ENCODE measurements at places on chromosomes 2 and 18.

DNA sequence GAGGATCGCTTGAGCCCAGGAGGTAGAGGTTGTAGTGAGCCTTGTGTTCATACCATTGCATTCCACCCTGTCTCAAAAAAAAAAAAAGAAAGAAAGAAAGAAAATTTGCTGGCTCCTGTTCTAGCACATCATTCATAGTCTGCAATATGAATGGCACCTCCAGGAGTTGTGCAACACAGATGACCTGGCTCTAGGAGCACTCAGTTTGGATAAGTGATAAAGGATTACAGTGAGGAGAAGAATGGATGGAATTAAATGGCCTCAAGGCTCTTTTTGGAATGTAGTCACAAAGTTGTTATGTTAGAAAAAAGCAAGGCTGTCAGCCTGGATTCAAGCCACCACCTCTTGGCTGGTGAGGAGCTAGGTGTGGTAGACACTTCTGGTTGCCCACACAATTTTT lies 21.5 kb upstream of the SPRED2 start:
- DNase-seq = no peak

GRCh38 chr18:21479721-21480120 lies 120.8 kb downstream of the ESCO1 start:
- no peak for DNase-seq

DNA sequence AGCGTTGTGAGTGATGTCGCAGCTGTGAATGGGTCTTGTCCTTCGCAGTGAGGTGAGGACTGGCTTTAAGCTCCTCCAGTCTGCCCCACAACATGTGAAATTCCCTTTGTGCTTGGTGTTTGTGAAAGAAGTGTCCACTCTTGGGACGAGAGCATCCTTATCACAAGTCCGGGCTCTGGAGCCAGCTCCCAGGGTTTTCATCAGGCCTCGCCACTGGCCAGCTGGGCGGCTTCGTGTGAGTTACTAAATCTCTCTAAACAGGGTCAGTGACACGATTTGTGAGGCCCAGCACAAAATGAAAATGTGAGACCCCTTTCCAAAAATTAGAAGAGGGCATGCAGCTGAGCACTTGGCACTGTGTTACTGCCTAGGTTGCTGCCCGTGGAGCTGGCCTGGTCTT lies 115.9 kb downstream of the VAPA start:
- no peak for DNase-seq

DNA sequence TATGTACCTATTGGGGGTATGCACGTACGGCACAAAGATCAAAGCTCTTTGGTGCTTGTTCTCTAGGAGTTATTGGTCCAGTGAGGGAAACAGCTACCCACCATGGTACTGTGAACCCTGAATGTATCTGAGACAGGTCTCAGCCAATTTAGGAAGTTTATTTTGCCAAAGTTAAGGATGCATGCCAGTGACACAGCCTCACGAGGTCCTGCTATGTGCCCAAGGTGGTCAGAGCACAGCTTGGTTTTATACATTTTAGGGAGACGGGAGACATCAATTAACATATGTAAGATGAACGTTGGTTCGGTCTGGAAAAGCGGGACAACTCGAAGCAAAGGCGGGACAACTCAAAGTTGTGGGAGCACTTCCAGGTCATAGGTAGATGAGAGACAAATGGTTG lies 75.8 kb downstream of the SOWAHC start:
- DNase-seq = no peak

GRCh38 chr2:208358758-208359631 lies 47.6 kb upstream of the PTH2R start:
- no peak for DNase-seq

- DNase-seq = no peak
Observed at GRCh38 chr2:127942002-127942401, 56.2 kb upstream of the AMMECR1L start.

GRCh38 chr2:217414429-217414828 lies 554.6 kb upstream of the TNP1 start:
- DNase-seq = no peak

GRCh38 chr2:10433947-10434885 lies 13.9 kb downstream of the ODC1 start:
- DNase-seq = no peak

GRCh38 chr2:219752726-219753125 lies 125.3 kb downstream of the SLC4A3 start:
- DNase-seq = no peak

GRCh38 chr2:224069172-224069571 lies 30.1 kb upstream of the SERPINE2 start:
- DNase-seq = no peak

- DNase-seq = no peak
Observed at GRCh38 chr2:169637620-169638019, 53.5 kb downstream of the PPIG start.

DNA sequence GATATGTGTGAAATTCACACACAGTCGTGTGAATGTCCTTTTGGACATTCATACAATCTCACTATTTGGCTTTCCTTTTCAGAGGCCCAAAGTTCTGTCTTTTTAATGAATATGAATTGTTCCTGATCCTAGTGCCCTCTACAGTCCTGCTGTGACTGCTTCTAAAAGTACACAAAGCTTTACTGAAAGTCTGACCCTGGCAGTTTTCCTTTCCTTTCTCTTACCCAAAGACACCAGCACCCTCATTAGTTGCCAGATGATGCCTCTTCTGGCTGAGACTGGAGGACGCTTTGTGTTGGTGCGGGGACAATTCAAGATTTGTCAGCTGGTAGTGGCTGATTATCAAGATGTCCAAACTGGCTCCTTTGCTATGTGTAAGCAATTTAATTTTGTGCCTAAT lies 81.8 kb upstream of the CDCA7 start:
- DNase-seq = no peak

GRCh38 chr2:218286570-218287459 lies 5.5 kb downstream of the TMBIM1 start:
- DNase-seq = peak; percentile 92

DNA sequence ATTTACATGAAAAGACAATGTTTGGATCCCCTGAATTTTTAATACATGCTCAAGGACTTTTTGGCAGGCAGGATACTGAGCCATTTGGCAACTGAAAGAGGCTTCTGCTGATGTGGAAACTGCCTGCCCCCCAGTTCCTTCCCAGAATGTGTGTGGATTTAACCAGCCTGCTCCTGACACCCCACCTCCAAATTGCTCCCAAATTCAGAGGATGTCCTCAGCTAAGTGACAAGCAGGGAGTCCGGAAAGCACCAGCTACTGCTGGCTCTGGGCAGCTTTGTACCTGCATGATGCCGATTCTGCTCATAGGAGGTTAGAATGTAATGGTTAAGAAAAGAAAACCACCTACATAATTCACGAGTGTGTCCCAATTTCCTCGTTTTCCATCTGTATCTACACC lies 197.5 kb downstream of the CDH20 start:
- no peak for DNase-seq

GRCh38 chr2:667332-667999 lies 9.7 kb downstream of the TMEM18 start:
- peak; percentile 44 for DNase-seq

DNA sequence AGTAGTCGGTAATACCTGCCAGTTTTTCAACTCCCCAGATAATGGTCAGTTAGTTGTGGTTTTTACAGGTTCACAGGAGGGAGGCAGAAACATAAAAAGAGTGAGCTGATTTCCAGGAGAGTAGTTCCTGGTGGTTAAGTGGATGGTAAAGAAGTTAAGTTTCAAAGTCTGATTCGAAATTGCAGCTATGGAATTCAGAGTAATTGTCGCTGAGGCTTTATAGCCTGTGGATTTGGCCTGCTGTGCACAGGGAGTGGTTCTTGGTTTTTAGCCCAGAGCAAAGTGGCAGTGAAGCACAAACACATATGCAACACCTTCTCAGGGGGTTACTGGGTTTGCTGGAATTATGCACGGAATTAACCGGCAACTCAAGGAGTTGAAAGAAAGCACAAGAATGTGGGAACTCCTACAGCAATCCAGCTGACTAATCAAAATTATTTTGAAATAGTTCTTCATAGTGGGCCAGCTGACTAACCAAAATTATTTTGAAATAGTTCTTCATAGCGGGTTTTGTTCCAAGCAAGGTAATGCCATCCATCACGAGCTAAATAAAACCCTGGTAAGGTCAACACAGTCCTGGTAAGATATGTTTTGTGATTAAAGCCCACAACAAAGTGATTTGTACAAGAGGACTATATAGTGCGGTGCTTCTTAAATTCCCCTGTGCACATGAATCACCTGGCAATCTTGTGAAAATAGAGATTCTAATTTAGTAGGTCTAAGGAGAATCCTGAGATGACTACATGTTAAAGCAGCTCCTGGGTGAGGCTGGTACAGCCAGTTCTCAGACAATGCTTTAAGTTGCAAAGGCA lies 94.4 kb downstream of the SGPP2 start:
- DNase-seq = no peak

DNA sequence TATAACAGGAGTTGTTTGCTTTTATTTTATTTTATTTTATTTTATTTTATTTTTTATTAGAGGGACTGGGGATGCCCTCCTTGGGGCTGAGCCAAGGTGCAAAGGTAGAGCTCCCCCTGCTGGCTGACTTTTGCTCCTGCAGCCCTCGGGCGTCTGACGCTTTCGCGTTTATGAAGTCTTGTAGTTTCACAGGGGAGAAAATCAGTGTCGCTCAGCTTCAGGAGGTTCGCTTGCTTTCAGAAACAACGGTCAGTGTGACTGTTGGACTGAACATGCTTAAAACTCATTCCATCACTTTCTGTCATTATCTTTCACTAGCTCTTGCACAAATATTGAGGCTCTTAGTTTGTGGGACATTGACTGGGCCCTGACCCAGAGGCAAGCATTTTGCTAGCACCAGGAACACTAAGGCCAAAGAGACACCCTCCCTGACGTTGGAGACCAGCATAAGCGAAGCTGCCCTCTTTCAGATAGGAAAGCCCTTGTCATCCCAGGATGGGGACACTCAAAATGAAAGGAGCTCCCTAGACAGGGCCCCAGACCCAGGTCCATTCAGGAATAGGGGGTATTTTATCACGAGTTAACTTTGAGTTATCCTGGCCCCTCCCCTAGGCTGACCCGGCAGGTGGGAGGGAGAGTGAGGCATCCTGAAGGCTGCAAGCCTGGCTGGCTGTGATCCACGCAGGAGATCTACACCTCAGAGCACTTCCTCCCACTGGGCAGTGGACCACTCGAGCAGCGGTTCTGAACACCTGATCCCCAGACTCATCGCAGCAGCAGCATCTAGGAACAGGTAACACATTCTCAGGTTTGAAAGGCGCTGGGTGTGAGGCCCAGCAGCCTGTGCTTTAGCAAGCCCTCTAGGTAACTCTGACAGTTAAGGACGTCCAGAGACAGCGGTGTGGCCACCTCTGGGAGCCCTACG lies 34.4 kb downstream of the LGALSL start:
- peak; percentile 85 for DNase-seq

DNA sequence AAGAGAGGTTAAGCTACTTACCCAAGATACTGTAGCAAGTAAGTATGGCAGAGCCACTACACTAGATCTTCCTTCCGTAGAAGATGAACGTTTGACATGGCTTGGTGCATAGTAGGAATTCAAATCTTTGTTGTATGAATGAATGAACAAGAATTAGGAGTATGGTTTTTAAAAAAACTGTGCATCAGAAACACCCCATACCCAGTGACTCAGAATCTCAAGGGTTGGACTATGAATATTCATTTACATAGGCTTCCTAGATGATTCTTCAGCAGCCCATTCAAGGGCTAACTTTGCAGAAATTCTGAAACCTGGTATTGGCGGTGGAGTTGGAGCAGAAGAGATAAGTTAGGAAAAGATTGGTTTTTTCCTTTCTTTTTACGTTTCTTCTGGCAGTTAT lies 5.4 kb downstream of the ACTR3 start:
- no peak for DNase-seq

DNA sequence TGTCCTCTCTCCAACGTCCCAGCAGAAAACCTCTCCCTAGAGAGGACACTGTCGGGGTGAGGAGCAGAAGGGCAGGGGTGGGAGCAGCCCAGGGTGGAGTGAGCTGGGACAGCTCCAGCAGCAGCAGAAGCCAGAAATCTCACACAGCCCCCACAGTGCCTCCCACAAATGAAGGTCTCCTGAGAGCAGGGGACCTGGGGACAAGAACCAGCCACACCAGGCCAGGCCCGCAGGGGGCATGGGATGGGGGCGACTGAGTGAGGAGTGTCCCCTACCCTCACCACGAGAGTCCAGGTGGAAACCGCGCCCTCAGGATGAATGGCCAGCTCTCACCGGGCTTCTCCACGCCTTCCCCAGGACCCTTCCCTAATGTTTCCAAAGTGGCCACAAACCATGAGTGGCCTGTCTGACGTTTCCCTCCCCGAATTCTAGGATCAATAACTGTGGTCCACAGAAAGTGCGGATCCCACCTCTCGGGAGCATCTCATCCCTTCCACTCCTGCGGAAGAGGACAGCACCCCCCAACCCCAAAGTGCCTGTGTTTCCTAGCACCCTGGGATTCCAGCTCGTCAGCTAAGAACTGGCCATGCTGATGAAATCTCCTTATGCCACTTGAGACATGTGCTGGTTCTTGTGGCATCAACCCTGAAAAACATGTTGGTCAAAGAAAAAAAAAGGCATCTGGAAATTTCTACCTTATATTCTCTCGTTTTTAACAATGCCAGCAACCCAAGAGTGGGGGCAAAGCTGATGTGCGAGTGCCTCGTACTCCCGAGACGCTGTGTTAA lies 121.1 kb downstream of the HDAC4 start:
- no peak for DNase-seq

DNA sequence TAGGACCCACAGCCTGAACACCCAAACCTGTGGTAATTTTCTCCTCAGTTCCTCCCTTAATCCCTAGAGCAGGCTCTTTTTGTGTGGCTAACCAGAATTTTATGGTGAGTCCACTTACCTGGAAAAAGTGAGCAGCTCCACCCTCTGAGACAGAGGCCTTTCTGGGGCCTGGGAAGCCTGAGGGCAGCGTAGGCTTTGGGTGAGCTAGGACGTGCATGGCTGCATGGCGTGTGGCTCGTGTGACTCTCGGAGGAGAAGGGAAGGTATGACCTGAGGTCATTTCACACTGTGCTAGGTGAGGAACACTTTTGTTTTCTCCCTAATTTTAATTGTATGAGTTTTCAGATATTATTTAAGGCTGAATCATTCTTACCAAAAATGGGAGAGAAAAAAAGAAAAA lies 73.5 kb upstream of the DYNAP start:
- DNase-seq = no peak

DNA sequence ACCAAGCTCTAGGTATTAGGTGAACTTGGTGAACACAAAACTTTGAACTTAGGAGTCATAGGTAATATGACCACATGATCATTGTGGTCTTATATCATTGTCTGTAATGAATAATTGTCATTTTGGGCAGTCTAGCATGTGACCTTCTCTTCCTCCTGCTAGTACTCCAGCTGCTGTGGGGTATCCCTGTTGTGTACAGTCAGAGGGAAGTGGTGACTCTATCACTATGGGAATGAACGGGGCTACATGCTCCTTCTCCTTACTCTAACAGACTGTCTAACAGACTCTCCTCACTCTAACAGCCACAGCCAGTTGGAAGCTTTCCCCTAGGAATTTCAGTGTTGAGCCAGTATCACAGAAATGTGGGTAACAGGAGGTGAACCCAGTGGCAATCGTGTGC lies 68.2 kb upstream of the NEDD4L start:
- DNase-seq = no peak

DNA sequence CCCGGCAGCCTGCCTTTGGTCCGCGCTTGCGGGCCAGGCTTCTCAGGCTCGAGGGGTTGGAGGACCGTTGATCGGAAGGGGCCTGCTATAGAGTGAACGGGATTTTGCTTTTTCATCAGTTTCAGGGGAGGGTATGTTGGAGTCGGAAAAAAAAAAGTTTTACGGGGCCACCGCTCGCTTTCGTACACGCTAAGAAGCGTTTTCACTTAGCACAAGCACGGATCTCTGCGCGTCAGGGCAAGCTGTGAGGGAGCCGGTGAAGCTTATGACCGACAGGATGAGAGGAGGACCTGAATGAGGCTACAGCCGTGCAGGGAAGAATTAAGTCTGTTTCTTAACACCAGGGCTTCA lies 443 bp downstream of the CPSF3 start:
- peak; percentile 49 for DNase-seq

- peak; percentile 31 for DNase-seq
Observed at GRCh38 chr2:181683518-181684453, 3.5 kb upstream of the NEUROD1 start.
